Bronchial epithelial cell (primary cell): ENCODE measurements at places on chromosomes 1 and 21. TPM values are rescaled to one million over a fixed set of nuclear protein-coding genes. Genes with fewer than 3 reads are reported as not detected.

- no peak for DNase-seq
Measured at GRCh38 chr1:241265428-241265827, 91.6 kb downstream of the RGS7 start.

GRCh38 chr1:57163789-57164188 is 198.0 kb upstream of the C8B start:
- DNase-seq, result no peak

The DIO1 gene
- not detected in 2 replicates for total RNA-seq

The LYPD8 gene
- not detected in 2 replicates for total RNA-seq

GRCh38 chr1:117631359-117632160 is 25.7 kb downstream of the TENT5C start:
- DNase-seq, result peak; percentile 18

DNA sequence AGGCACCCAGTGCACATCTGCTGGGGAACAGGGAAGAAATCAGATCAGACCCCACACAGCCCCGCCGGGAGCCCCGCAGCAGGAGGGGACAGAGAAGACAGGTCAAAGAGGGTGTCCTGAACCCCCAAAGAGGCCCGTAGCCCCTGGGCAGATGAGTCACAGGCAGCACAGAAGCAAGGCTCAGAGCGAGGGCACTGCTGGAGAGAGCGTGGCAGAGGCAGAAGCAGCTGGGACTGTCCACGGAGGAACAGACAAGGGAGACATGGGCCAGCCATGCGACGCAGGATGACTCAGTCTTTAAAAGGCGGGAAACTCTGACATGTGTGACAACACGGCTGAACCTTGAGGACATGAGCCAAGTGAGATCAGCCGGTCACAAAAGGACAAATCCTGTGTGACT is 14.5 kb upstream of the PRDM16 start:
- no peak for DNase-seq

DNA sequence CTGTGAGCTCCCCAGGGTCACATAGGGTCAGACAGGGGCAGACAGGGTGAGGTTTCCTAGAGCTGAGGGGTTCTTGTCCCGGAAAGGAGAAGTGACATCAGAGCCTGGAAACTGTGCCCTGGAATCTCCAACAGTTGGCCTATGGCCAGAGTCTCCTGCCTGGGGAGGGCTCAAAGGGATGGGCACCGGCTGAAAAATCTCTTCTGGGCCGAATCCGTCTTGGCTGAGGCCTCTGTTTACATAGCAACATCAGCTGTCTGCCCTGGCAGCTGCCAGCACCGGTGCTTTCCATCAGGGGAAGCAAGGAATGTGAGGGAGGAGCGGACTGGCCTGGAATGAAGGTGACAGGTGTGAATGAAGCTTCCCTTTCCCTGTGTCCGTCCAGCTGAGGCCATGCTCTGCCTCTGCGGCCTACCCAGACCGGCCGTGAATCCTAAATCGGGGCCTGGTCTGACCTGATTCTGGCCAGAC is 30.7 kb downstream of the VASH2 start:
- peak; percentile 20 for DNase-seq

- DNase-seq, result peak; percentile 47
Measured at GRCh38 chr1:207750631-207751305, 1.1 kb upstream of the CD46 start.

DNA sequence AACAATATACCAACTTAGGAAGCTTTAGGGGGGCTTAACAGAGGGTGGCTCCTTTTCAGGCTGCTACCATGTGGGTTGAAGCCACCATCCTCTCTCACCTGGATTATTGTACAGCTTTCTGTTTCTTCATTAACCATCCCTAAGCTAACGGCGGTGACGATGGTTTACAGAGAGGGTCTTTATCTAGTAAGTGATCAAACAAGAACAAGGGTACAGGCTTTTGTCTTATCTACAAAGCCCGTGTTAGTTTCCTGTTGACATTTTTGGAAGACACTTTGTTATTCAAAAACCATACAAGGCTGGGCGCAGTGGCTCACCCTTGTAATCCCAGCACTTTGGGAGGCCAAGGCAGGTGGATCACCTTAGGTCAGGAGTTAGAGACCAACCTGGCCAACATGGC is 20.4 kb downstream of the SLC25A33 start:
- no peak for DNase-seq

- DNase-seq, result no peak
Measured at GRCh38 chr1:22089134-22089571, 36.6 kb downstream of the CDC42 start.

DNA sequence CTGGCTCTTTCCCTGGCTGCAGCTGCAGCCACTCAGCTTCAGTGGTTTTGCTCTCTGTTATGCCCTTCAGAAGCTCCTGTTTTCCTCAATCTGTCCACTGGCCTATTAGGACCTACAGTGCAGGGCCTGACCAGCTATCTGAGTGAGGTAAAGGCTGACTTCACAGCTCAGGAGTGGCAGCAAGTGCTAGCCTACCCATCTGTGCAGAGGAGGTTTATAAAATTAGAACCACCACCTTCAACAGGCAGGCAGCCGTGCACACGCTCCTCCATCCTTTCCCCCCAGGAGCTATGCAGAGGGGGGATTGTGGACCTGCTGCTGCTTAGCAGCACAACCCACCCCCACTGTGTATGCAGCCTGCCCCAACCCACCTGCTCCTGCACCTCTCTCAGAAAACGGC is 8.3 kb downstream of the ADAR start:
- no peak for DNase-seq

DNA sequence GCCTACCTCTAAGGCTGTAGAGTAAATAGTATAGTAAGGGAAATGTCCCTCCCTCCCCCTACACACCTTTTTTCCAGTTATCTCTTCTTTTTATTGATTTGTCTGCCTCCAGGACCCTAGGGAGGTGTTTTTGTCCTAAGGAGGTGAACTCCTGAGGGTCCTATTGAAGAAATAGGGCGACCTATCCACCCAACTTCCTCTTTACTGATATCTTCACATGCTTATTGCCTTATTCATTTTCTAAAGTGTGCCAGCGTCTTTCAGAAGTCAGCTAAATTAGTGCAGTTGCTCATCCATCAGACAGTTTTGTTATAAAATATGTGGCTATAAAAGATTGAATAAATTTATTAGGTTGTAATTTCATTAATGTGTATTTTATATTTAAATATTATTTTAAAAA is 5.9 kb downstream of the BACH1 start:
- no peak for DNase-seq

The RIIAD1 gene
- not detected in 2 replicates for total RNA-seq
